ENCODE measurements at places on chromosomes 16 and 17.

- no peak for DNase-seq
Measured at GRCh38 chr17:34222722-34223497, 32.2 kb upstream of the CCL2 start.

DNA sequence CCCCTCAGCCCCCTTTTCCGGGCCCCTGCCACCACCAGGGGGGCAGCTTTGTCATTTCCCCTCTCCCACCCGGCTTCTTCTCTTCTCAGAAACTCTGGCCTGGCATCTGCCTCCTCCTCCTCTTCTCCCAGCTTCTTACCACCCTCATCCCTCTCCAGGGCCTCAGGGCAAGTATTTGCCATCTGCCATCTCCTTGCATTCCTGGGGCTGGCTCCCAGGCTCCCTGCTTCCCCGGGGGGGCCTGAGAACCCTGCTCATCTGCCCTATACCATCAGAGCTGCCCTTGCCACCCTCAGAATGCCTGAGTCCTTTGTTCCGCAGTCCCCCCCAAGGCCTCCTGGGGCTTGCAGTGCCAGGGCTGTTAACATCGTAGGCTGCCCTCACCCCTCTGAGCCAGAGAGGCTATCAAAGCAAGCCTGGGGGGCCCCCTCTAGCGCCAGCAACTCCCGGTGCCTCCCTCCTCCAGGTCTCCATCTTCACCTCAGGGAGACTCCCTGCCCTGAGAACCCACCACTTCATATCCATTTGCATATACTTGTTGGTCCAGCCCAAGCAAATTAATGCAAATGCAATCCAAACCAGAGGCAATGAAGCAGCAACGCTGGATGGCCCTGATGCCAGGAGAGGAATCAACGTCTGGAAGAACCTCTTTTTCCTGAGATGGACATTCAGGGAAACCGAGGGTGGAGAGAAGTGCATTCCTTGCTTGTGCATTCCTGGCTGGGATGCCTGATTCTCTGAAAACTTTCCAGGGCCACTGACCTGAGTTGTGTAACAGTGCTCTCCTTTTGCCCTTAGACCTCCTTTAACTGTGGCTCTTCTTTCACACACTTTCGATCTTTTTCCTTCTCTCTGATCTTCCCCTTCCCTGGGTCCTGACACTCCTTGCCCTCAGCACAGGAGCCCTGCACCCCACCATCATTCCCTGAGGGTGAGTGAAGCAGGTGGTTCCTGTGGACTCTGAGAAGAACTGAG, 20.7 kb upstream of the SP2 start:
- no peak for DNase-seq

- DNase-seq: no peak
Measured at GRCh38 chr16:67429799-67430503, 970 bp upstream of the HSD11B2 start.

DNA sequence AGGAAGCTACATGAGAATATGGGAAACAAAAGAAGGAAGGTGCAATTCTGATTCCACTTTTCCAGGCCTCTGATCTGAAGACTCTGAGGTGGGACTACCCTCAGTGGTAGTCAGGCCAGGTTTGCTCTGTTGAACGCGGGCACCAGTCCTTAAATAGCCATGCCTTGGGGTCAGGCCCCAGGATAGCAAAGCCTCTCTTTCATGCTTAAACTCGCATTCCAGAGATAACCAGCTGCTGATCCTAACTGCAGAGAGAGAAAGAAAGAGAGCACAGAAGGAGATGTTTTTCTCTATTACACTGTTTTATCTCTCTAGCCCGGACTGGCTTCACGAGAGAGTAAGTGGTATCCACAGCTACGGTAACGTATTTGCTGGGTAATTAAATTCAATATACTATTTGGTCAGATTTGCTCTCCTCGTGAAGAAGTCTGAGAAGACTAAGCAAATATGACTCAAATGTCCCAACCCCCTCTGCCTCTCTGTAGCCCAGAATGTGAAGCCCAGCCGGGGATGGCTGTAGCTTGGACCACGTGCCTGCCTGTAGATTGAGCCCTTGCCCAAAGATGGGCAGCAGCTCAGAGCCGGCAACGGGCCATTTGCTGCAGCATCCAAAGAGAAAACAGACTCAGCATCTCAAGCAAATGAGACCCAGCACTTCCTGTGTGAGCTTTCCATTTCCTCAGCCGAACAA, 122.2 kb downstream of the SMG6 start:
- DNase-seq: no peak

GRCh38 chr16:84143784-84144199, 1.2 kb downstream of the HSDL1 start:
- no peak for DNase-seq

Measured in NCI-H748 treated with DMSO at 0.1 percent for 48 hours (cell line).